ENCODE measurements at places on chromosomes 1 and 21.

GRCh38 chr1:151156515-151156819 is at the start of gene TNFAIP8L2:
TSS of gene TNFAIP8L2 (plus strand) at chr1:151156649. CDS start at chr1:151158698, 2,049 bp downstream.
- no peak for DNase-seq

DNA sequence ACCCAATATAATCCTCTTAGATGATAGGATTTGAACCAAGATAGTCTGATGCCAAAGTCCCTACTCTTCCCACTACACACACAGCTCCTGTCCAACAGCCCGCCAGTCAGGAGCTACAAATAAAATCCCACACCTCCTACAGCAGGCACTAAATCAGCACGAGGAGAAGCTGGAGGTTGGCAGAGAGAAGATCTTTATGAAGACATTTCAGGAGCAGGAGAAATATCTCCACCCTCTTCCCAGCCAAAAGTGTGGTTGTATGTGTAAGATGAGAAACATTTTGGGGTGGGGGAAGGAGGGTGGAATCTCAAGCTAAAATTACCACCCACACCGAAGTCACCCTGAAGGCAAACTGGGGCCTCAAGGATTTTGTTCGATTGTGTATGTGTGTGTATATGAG is 54.5 kb downstream of the PLXNA2 start:
- DNase-seq: no peak

GRCh38 chr21:45408271-45408791 is 3.4 kb downstream of the COL18A1 start:
- no peak for DNase-seq

DNA sequence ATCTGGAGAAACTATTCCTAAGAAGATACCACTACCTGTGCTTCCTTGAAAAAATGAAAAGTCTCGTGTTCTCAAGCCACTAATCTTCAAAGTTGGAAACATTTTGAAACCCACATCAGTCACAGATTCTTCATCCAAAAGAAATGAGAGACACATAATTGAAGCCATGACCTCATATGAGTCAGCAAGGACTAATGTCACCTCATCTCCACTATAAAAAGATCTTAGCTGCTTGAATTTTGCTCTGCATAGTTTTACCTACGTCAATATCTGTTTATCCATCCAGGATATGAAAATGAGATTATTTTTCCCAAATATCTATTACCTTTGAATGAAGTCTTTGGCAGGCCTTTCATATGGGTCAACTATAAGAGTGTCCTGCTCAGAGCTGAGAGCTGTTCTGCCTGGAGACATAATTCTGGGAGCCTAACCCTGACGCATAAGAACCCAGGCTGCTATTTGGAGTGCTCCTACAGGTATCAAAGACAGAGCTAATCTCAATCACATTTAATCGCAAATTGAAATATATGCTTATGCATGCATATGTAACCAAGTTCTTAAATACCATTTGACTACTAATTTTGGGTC is 312.5 kb upstream of the PKN2 start:
- no peak for DNase-seq

- DNase-seq: no peak
These were observed 7.6 kb downstream of the DR1 start for GRCh38 chr1:93353286-93353685.

GRCh38 chr1:117630423-117630998 is 24.7 kb downstream of the TENT5C start:
- no peak for DNase-seq

- DNase-seq: no peak
These were observed 7.2 kb downstream of the GPBP1L1 start for GRCh38 chr1:45679123-45679522.

DNA sequence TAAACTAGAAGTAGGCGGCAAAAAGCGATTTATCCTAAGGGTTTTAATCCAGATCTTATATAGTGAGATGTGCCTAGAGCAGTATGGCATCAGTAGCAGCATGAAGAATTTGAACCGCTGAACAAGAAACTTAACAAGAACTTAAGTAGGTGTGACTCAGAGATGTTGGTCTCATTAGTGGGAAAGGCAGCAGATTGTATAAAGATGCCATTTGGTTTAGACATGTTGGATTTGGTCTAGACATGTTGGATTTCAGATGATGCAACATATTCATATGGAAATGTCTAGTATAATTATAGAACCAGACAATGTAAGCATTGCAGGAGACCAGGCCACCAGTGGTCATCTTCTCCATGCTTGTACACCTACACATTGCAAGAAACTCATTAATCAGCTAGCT is 42.1 kb upstream of the ZP4 start:
- DNase-seq: no peak

- no peak for DNase-seq
These were observed 7.2 kb upstream of the SEMA4A start for GRCh38 chr1:156146020-156146768.

GRCh38 chr1:193040011-193040410 is 19.1 kb downstream of the UCHL5 start:
- DNase-seq: no peak

GRCh38 chr1:173507205-173507846 is 30.2 kb downstream of the PRDX6 start:
- no peak for DNase-seq

- DNase-seq: no peak
These were observed 23.2 kb downstream of the ITGB2 start for GRCh38 chr21:44897326-44898010.

DNA sequence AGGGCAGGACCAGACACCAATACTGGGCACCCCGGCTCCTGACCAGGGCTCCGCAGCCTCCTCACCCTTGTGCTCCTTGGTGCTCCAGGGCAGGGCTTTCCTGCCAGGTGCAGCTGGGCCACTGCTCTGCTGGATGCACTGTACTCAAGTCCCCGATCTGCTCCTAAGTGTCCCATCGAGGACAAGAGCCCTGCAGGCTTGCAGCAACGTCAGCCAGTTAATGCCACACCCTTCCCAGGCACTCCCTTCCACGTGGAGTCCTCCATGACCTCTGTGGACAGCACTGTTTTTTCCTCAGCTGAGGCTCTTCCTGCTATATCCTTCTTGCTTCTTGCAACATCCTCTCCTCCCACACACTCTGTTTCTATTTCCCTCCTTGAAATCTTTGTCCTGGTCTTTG is 94.0 kb upstream of the NGF start:
- DNase-seq: no peak
